ENCODE measurements at places on chromosomes 2 and 18.

- DNase-seq = no peak
Measured at GRCh38 chr18:36501100-36501499, 203.6 kb downstream of the FHOD3 start.

DNA sequence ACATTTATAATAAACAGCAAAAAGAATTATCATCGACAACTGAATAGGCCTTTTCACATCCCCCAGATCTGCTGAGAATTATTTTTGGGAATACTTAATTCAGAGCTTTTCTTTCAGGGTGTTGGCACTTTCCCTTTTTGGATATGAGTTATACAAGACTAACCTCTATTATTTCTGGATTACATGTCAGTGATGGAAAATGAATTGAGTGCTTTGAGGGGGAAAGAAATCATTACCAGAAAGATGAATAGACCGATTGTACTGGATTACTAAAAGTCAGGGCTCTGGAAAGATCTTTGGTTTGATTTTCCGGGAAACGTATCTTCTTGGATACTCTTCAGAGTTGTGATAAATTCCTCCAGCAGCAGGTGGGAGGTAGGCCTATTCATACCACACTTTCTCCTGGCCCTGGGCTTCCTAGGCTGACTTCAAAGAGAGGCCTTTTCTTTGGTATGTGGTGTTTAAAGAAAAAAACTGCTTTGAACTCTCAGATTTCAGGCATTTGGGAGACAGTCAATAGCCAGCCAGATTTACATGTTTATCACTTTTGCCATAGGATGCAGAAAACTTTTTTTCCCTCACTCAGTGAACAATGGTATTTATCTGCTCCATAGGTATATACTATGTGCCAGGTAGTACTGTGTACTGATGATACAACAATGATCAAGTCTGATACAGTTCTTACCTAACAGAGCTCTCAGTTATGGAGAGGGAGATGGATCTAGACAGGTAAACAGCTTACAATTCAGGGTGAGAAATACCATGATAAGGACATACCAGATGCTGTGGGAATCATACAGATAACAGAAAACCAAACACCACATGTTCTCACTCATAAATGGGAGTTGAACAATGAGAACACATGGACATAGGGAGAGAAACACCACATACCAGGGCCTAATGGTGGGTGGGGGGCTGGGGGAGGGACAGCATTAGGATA, 63.3 kb upstream of the ACTR3 start:
- DNase-seq = no peak

- no peak for DNase-seq
Measured at GRCh38 chr18:78006774-78007260, 757.2 kb downstream of the GALR1 start.

GRCh38 chr2:176415174-176415895, 146.1 kb downstream of the MTX2 start:
- DNase-seq = no peak

- DNase-seq = no peak
Measured at GRCh38 chr2:138814123-138814898, 34.1 kb upstream of the NXPH2 start.

GRCh38 chr2:12674644-12675328, 42.0 kb upstream of the TRIB2 start:
- no peak for DNase-seq

DNA sequence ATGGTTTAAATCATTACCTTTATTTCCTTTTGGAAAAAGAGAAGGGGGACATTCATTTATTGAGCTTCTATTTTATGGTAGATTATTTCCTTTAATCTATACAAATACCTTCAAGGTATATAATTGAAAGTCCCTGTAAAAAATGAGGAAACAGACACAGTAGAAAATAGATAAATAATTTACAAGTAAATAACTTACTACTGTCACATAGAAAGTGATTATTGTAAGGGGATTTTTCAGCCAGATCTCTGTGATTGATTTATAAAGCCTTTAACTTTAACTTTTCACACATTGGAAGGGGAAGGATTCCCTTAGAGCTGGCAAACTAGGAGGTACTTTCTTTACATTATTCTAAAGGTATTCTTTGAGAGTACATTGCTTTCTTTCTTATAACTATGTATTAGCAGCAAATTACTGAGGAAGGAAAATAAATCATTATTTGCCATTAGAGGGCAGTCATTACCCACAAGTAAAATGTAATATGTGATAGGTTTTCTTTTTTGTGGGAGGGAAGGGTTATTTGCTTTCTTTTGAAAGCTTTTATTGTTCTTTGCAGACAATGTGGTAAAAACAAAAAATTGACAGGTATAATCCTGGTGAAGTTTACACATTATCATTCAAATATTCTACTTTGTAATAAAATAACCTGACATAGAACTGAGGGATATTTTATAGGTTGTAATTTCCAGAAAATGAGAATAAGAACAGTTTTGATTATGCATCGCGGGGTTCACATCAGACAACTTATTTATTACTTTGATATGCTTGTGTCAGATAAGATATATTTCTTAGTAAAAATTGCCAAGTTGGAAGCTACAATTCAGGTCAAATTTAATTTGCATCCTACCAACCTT, 24.8 kb upstream of the RPE start:
- no peak for DNase-seq

DNA sequence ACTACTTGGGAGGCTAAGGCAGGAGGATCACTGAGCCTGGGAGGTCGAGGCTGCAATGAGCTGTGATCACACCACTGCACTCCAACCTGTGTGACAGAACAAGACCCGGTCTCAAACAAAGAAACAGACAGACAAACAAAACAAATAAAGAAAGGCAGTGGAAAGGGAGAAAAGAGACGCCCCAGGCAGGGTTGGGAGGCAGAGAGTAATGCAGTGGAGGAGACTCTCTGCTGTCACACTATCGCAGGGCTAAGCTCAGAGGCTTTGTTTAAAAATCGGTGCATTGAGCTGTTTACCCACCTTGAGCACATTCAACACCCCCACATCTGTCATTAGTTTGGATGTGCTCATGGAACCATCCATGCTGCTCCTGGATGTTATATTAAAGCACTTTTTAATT, 84.2 kb upstream of the RMP24 start:
- no peak for DNase-seq

DNA sequence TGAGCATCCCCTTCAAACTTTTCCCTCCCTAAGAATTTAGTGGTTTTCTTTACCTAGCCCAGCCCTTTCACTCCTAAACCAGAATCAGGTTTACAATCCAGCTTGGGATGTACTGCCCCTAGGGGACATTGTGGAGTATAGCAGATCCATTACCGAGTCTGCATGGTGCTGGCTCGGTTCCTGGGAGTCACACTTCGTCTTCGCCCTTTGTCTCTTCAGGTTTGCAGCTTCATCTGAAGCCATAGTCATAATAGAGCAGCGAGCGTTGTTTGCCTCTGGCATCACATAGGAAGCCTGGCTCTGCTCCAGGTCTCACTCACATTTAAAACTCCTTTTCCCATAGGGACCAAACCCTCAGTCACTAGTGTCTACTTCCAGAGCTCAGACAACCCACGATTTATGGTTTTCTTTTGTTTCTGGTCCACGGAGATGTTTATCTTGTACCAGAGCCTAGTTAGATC, 16.8 kb upstream of the LYPD6 start:
- no peak for DNase-seq

DNA sequence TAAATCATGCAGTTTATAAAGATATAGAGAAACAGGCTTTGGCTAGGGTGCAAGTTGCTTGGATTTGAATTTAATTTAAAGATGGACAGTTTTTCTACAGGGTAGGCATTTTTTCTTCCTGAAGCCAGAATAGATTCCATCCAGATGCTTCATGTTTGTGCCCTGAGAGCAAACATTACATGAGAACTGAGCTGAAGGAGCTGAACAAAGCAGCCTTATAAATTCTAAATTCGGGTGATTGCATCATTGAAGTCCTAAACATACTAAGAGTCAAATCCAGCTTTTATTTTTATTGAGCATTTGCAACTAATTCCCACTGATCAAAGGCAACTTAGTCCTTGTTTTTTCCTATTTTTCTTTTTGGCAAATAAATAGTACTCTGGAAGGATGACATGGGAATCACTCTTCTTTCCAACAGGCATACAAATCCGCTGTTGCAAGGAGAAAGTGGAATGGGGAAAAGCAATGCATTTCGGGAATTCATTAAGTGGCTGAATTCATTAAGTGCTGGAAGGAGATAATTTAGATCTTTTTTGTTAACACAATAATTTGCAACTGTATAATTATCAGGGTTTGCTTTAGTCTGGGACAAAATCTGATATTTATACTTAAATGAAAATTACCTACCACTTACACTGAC, 828.0 kb downstream of the SLC4A3 start:
- no peak for DNase-seq

DNA sequence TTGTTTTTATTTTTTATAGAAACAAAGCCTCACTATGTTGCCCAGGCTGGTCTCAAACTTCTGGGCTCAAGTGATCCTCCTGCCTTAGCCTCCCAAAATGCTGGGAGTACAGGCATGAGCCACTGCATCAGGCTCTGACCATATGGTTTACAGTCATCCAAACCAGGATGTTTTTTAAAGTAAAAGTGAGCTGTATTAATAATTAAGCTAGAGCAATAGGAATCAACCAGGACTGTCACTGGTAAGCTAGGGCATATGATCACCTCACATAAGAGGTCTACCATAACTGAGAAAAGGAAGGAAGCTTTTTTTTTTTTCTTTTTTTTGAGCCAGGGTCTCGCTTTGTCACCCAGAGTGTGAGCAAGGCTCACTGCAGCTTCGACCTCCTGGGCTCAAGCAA, 8.5 kb upstream of the RBBP8 start:
- DNase-seq = no peak

DNA sequence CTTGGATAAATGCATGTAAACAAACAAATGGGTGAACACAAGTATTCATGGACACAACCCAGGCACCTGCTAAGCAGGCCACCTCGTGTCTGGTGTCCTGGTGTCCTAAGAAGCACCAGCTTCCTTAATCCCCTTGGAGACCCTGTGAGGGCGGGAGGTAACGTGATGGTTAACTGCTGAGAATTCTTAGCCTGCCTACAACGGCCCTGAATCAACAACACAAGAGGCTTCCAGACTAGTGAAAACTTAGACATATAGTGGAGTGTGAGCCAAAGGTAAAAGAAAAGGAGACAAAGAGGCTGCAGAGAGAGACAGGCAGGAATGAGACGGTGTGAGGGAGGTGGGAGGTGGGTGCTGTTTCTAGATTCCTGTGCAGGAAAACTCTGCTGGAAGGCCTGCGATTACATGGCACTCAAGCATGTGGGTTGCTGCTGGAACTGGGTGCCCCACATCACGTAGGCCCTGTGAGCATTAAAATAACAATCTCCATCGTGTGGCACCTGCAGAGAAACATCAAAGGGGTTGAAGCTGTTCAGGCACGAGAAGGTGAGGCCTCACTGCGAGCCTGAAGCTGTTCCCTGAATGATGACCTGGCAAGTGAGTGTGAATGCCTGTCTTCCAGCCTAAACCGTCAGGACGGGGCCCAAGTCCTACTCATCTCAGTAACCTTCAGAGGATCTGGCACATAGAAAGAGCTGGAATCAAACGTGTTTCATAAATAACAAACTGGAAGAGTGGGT, 64.2 kb downstream of the RPL37A start:
- DNase-seq = no peak

GRCh38 chr2:223218587-223219178, 166.7 kb downstream of the KCNE4 start:
- DNase-seq = no peak

- no peak for DNase-seq
Measured at GRCh38 chr2:1593371-1594122, 150.8 kb downstream of the PXDN start.

- no peak for DNase-seq
Measured at GRCh38 chr2:85935170-85935745, 46.5 kb upstream of the ST3GAL5 start.

DNA sequence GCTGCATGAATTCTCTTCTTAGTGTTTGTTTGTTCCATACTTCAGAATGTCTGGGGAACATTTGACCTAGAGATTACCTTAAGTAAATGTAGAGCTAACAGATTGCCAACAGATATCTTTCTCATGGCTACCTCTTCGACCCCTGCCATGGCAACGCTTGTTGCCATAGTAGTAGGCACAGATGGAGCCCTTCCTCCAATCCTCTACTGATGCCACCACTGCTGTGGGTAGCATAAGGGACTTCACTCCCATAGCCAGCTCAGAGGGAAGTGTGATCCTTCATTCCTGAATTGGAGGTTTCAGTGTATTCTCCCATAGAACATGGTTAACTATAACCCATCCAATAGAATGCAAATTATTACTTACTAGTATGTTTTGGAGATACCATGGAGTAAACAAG, 543.6 kb upstream of the NRP2 start:
- no peak for DNase-seq

DNA sequence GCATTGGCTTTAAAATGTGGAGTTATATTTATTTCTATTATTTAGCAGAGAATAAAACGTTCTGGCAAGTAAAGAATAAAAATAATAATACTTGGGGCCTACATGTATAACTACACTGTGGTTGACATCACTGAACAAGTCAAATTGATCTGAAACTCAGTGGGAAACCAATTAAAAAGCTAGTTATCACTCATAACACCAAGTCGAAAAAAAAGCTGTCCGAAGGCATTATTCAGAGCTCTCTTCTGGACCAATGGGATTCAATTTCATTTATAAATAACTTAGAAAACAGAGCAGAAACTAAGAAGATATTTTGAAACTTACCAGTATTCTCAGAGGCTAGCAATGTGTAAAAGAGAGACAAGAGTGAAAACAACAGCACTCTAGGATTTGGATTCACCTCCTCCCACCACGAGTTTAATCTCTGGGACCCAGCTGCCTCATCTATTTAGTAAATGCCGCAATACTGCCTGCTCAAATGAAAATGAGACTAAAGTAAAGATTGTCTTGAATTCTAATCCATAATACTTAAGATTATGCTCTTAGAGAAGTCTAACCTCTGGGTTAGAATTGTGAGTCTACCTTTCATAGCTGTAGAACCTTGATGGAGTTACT, 128.4 kb downstream of the NBAS start:
- no peak for DNase-seq
